ENCODE measurements at places on chromosomes 2 and 18.
A peak's percentile ranks its signal among the peaks of the same experiment; 100 is the strongest.

DNA sequence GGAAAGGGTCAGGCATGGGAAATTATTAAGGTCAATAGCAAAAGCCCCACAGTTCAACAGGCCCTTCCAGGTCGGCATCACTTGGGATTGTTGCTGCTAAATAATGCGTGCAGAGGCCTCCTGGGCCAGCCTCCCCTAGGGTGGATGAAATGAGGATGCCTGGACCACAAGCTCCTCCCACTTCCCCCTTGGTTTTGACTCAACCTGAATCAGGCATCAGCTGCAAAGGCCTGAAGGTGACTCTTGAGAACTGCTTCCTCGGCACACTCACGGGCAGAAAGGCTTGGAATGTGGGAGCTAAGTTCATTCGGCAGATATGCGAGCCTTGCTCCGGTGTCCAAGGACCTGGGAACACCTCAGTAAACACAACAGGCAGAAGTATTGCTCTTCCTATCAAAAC lies 69.3 kb downstream of the MBP start:
- peak; percentile 87 for DNase-seq

DNA sequence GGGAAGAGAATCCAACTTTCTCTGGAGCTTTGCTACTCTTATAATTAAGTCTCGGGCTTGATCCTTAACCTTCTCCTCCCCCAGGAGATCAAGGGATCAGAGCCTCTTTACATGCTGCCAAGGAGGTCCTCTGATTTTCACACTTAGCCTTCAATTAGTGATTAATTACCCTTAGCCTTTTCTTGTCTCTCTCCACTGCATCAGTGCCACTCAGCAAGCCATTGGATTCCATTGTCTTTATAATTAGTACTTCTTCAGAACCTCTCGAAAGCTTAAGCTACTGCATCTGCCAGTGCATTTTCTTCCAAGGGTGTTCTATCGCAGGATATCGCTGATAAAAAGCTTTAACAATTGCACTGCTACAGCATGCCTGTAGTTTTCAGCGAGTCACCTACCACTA lies 477.0 kb upstream of the MEIS1 start:
- DNase-seq: no peak

DNA sequence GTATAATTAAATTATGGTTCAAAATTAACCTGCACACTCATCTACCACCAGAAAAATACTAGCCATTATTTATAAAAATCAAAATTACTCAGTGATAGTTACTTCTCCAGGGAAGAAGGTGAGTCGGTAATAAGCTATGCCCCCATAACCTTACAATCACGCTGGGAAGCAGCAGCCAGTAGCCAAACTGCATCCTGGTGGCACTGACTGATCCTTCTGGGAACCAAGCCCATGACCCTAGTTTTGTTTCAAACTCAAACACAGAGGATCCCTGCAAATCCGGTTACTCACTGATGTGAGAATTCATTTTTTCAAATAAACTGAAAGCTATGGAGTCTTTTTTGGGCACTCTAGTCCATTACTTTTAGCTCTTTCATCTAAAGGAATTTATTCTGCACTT lies 88.2 kb upstream of the VWC2L start:
- no peak for DNase-seq

DNA sequence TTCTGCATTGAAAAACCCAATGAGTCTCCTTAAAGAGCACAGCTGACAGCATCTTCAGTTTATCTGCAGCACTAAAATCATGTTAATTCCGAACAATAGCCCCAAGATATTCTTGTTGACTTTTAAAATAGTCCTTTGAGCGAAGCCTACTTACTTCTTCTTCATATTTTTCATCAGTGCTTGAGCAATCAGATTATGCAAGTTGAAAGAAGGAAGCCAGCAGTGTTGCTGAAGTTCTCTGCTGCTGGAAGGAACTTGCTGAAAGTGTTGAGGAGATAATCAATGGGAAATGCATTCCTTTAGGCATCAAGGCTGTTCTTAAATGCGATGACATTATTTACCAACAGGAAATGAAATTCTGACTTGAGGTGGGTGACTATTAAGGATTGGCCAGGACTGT lies 105.9 kb upstream of the SNTG2 start:
- no peak for DNase-seq

DNA sequence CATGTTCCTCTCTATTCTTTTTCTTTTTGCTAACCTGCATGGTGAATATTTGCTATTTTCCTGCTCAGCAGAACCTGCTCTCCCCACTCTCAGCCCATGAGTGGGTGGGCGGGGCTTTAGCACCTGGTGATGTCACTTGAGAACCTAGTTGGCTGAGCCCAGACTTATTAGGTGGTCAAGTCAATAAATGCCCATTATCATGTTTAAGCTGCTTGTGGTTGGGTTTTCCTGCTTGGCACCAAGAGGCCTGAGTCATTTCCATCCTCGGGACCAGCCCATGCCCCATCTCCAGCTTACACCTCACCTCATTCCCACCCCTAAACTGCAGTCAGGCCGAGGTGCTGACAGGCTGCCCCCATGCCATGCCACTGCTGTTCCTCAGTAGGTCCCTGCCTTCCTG lies 226.6 kb downstream of the ANKRD30B start:
- DNase-seq: no peak

- DNase-seq: no peak
Observed at GRCh38 chr2:190136259-190136658, 73.7 kb upstream of the MSTN start.

GRCh38 chr2:231429901-231430300 lies 34.4 kb downstream of the NCL start:
- no peak for DNase-seq

DNA sequence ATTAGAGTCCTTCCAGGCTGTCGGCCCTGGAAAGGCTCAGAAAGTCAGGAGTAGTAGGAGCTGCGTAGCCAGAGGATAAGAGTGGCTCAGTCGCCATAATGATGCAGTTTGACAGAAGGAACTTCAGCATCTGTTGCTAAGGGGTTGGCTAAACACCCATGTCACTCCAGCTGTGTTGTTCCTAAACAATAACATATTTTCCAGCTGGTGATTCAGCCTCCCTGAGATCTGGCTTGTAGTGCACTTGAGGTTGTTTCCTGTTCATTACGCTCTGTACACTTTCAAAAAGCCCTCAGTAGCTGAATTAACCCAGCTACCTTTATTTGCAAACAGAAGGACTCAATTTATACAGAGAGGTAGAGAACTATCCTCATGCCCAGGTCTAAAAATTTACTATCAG lies 39.7 kb upstream of the EPAS1 start:
- DNase-seq: no peak

DNA sequence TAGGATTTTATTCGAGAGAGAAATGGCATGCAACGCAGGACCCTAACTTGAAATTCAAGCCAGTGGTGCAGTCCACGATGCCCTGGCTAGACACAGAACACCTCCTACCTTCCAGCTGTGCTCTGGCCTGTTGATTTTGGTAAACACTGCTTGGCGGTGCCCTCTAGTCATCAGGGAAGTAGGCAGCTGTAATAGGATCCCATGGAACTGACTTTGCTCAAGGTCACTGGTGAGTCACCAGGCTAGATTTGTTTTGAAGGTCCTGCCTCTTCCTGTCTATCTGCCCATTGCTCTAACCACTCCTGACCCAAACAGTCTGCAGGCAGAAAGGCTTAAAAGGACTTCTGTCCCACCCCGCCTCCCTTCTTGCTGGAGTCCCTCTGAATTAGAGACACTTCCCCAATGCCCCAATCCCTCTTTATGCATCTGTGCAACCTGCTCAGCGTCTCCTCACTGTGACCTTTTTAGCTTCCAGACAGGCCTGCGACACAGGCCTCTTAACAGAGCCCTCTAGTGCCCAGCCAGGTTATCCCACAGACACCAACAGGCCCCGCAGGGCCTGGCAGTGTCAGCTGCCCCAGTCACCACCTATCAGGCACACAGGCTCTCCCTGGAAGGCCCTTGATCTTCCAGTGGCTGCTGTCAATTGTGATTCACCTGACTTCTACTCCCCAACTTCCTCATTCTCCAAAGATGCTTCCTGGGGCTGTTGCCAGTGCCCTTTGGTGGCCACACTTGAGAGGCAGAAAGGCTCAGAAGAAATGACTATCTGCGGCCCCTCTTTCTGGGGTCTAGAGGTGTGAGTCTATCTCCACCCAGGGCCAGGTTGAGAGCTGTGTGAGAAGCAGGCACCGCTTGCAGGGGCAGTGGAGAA lies 5.2 kb downstream of the TMEM127 start:
- DNase-seq: peak; percentile 44
